ENCODE measurements at places on chromosomes 3 and 15.

- DNase-seq: no peak
These were observed 42.7 kb downstream of the IFT122 start for GRCh38 chr3:129482721-129483120.

- no peak for DNase-seq
These were observed 360.2 kb downstream of the EPHB1 start for GRCh38 chr3:135155228-135155627.

- DNase-seq: peak; percentile 46
These were observed 34.3 kb downstream of the ZBTB38 start for GRCh38 chr3:141402476-141403171.

GRCh38 chr3:163364717-163365116, 1713.6 kb downstream of the SI start:
- no peak for DNase-seq

GRCh38 chr3:46668591-46668990, 24.9 kb downstream of the ALS2CL start:
- DNase-seq: no peak

DNA sequence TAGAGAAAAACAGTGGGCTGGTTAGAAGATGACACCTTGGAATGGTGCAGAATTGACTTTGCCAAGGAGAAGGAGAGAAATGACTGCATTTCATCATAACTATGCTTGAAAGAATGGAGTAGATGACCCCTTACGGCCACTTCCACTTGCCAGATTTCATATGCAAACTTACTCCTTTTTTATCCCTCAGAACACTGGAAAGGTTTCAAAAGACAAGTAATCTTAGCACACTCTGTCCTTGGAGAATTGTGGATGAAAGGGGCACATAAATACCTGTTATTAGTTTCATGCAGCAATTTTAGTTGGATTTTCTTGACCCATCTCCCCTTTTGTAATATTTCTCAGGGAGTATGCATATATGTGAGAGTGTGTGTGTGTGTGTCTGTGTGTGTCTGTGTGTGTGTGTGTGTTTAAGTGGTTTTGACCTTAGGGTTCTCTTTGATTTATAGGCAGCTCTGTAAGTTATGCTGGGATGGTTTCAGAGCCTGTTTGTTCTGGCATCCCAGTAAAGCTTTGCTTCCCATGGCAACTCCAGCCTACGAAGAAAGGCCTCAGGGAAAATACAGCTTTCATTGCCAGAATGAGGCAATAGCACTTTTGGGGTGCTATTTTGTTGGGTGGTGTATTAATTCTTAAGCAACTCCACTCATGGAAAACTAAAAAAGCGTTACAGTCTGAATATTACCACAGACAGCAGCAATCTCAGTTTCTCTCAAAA, 122.2 kb upstream of the TP63 start:
- DNase-seq: no peak

- DNase-seq: no peak
These were observed 690.2 kb upstream of the DPPA4 start for GRCh38 chr3:110027446-110028080.

DNA sequence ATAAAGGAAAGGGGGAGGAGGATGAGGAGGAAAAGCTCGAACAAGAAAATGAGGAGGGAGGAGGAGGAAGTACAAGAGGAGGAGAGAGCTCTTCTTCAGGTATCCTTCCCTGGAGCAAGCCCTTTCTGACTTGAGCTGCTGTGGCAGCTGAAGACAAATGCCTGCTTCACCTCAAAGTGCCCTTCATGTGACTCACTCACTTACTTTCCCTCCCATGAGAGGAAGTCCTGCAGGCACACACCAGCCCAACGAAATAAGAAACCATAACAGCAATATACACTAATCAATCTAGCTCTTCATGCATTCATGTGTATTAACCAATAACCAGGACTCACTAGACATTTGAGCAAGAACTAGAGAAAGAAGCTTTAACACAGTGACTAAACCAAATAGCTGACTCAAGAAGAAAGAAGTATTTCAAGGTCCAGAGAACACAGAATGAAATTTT, 251.9 kb downstream of the IGSF11 start:
- no peak for DNase-seq

DNA sequence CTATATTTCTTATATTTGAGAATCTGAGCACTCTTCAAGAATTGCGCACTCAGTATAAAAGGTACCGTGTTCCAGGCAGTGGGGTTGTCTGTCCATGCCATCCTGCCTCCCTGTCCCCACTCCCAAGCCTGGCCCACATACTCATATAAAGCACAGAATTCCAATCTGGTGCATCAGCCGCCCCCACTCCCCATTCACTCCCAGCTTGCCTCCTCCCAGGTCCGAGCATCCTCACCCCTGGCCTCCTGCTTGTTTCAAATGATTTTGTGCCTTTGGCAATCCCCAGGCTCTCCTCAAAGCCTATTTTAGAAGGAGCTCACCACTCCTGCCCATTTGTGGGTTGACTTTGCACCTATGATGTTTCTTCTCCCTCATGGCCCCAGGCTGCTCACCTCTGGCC, 22.2 kb upstream of the IGF1R start:
- DNase-seq: no peak

DNA sequence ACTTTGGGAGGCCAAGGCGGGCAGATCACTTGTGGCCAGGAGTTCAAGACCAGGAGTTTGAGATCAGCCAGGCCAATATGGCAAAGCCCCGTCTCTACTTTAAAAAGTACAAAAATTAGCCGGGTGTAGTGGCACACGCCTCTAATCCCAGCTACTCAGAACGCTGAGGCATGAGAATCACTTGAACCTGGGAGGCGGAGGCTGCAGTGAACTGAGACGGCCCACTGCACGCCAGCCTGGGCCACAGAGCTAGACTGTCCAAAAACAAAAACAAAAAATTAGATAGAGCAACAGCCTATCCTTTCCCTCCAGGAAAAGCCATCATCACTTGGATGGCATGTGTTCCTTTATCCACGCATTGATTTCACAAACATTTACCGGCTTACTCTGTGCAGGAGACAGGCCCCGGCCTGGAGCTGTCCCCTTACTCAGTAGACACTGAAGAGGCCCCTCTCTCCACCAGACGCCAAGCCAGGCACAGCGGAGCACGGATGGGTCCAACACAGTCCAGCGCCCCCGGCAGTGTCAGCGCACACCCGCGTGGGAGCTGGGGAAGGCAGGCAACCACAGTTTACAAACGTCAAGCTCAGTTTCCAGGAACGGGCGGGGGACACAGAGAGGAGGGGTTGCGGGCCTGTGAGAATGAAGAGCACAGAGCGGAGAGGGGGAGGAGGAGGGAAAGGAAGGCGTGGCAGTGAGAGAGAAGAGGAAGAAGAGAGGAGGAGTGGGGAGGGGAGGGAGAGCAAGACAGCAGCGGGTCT, 3.1 kb downstream of the GP5 start:
- peak; percentile 30 for DNase-seq

- no peak for DNase-seq
These were observed 94.7 kb downstream of the PIK3CB start for GRCh38 chr3:138740072-138740471.

DNA sequence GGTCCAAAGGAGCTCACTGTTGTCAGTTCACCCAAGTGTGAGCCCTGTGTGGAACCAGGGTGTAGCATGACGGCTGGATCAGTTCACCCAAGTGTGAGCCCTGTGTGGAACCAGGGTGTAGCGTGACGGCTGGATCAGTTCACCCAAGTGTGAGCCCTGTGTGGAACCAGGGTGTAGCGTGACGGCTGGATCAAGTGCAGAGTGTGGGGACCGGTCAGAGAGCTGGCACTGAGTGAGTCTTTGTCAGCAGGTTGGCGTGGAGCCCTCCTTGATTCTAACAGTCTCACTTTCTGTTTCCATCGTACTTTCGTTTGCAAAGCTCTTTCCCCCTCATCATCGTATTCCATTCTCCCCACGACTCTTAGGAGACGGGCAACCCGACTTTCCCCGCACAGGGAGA, 57.9 kb upstream of the DLG1 start:
- no peak for DNase-seq

DNA sequence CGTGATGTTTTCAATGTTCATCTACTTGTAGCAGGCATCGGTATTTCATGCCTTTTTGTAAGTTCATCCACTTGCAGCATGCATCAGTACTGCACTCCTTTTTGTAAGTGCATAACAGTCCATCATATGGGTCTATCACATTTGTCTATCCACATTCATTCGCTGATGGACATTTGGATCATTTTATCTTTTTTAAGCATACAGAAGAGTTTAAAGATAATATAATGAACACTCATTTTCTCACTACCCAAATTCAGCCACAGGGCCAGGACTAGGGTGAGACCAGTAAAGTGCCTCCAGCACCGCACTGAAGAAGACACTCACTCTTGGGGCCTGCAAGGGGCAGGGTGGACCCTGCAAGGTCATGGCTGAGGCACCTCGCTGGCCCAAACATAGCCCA, 309.6 kb downstream of the UACA start:
- no peak for DNase-seq

- DNase-seq: no peak
These were observed 83.5 kb downstream of the PCSK6 start for GRCh38 chr15:101406036-101406435.

- DNase-seq: no peak
These were observed 60.3 kb upstream of the TP63 start for GRCh38 chr3:189570916-189571315.

GRCh38 chr3:194306109-194306686, 44.9 kb downstream of the CPN2 start:
- DNase-seq: peak; percentile 37

DNA sequence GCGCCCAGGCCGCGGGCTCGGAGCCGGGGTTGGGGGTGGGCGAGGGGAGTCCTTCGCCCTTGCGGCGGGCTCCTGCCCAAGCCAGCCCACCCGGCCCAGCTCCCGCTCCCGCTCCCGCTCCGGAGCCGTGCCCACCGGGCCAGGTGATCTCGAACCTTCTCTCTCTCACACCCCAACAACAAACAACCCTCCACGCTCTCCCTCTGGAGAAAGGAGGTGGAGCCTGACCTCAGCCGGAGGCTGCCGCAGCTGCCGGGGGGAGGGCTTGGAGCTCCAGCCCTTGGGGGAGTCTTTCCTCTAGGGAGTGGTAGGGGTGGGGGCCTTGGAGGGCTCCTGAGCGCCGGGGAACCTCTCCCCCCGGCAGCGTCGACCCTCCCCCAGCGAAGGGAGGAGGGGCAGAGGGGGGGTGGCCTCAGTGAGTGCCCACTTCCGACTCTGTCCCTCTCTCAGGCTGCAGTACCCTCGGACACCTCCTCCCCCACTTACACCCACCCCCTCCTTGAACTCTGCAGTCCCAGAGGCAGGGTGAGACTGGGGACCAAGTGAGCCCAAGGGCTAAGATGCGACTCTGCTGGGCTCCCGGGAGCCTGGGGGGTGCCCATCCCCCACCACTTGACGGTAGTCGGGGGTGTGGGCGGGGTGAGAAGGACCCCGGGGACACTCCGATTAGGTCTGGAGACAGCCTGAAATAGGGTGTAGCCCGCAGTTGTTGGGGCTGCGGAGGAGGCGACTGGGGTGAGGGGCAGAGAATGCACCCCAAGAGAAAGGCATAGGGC, 4.4 kb upstream of the BAHD1 start:
- no peak for DNase-seq

GRCh38 chr3:30775040-30775439, 119.4 kb downstream of the GADL1 start:
- no peak for DNase-seq

- no peak for DNase-seq
These were observed 23.5 kb upstream of the HES1 start for GRCh38 chr3:194112120-194113106.

DNA sequence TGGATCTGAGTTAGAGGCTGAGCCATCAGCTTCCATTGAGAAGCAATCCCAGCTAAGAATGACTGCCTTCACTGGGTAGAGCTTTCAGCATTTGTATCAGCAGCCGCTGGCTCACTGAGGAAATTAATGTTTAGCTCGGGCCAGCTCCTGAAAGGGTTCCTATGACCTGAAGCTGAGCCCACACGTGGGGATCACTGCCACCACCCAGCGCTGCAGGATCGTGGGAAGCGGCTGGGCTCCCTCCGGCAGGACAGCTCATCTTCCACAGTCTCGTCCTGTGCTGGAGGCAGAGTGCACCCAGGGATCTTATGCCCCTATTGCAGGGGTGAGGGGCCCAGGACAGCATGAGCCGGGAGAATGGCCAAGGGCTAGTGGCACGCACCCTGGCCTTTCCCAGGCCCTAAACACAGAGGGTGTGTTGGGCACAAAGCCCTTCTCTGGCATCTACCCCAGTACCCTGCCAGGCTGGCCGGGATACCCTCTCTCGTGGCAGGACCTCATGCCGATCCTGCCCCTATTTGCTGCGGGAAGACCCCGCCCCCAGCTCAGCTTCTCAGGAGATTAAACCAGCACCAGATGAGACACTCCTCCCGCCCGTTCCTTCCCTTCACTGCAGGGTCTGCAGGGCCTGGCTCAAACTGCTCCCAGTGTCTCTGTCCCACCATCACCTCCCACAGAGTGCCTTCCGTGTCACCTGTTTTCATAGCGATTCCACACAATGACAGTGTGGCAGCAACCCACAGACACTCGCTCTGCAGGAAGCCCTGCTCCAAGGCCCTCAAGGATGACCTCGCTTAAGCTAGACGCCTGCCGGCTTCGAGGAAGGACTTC, 28.5 kb downstream of the KLHL25 start:
- no peak for DNase-seq

GRCh38 chr3:30438126-30438525, 168.3 kb upstream of the TGFBR2 start:
- DNase-seq: no peak

- no peak for DNase-seq
These were observed 108.5 kb downstream of the SYNPR start for GRCh38 chr3:63386568-63386967.

- DNase-seq: no peak
These were observed 10.2 kb downstream of the MITF start for GRCh38 chr3:69749461-69749860.

DNA sequence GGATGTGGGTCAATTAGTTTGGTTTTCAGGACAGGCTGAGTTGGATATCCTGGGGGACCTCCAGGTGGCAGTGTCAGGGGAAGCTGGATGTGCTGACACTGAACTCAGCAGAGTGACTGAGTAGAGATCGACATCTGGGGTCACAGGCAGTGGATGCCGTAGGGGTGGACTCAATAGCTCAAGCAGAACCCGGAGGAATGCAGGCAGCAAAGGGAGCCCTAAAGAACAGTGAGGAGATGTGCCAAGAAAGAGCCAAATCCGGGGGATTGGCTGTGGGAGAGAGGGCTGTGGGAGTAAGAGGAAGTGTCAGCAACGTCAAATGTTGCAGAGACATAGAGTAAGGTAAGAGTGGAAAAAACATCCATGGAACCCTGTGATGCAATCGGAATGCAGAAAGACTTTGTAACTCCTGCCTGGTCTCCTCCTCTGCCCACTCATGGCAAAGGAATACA, 11.6 kb downstream of the CCR5AS start:
- DNase-seq: no peak

- no peak for DNase-seq
These were observed 5.5 kb upstream of the COLQ start for GRCh38 chr3:15527031-15527459.

GRCh38 chr15:72318408-72318942, 1.5 kb downstream of the CELF6 start:
- DNase-seq: no peak

- no peak for DNase-seq
These were observed 73.1 kb upstream of the AGBL1 start for GRCh38 chr15:86006546-86006945.

- no peak for DNase-seq
These were observed 145.1 kb upstream of the CNTN4 start for GRCh38 chr3:1953536-1953935.

GRCh38 chr15:72034859-72035650, 82.9 kb downstream of the MYO9A start:
- no peak for DNase-seq

GRCh38 chr3:165553371-165553770, 283.9 kb downstream of the BCHE start:
- DNase-seq: no peak
